DND-41 (cell line): ENCODE measurements at places on chromosomes 2 and 18.

- H3K27ac ChIP-seq: no peak overlapping the region
- DNase-seq: no peak
- H3K4me1 ChIP-seq: no peaks in the 10 kb centered on the region
- H3K4me3 ChIP-seq: no peak overlapping the region
- H3K36me3 ChIP-seq: no peaks in the 10 kb centered on the region
- no peaks in the 10 kb centered on the region for H3K27me3 ChIP-seq
Observed at GRCh38 chr18:78659057-78659456, 320.6 kb upstream of the SALL3 start.

DNA sequence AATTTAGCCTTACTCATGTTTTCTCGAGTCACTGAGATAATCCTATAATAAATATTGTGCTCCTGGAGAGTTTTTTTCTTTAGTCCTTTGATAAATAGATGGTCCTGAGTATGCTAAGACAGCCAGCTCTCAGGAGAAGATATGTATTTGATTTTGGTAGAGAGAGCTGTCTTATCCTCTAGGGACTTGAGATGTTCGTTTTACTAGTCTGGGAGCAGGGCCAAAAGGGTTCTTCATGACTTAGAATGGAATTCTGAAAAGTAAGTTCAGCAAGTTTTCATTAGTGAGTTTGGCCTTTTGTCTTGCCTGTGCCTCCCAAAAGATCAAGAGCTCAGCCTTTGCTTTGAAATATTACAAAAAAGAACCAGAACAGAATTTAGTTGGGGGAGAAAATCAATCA is 246.7 kb downstream of the BABAM2 start:
- no peaks in the 10 kb centered on the region for H3K27me3 ChIP-seq
- H3K36me3 ChIP-seq: peaks cover 6% of the 10 kb centered on the region; the same call in 1 of the 2 replicates
- DNase-seq: no peak

- no peaks in the 10 kb centered on the region for H3K27me3 ChIP-seq
- DNase-seq: no peak
- no peak overlapping the region for H3K27ac ChIP-seq
- no peak overlapping the region for H3K4me3 ChIP-seq
- H3K36me3 ChIP-seq: no peaks in the 10 kb centered on the region
- H3K4me1 ChIP-seq: peaks cover 3% of the 10 kb centered on the region; the same call in 1 of the 2 replicates
Observed at GRCh38 chr2:9797681-9798556, 45.4 kb upstream of the TAF1B start.

DNA sequence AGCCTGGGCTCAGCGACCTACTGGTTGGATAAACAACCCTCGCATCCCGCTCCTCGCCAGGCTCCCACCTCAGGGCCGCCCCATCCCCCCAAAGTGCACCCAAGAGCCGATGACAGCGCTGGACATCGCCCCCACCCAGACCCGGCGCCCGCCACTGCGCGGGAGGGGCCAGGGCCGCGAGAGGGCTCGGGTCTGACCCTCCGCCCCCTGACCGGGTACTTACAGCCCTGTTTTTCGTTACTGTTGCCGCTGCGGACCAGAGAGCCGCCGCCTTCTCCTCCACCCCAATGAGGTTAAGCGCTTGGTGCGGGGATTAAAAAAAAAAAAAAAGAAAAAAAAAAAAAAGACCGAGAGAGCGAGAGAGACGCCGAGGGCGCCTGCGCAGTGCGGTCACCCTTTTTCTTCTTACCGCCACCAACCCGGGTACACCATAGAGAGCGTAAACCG is at the start of gene CLASP1:
TSS of gene CLASP1 (minus strand) at position 314 of the 447 bp plus-strand sequence. CDS start 43,567 bp downstream, outside the sequence.
- H3K27ac ChIP-seq: peak within 1 kb of the TSS; percentile 100
- peaks cover 55% of the 10 kb centered on the region for H3K4me1 ChIP-seq
- H3K36me3 ChIP-seq: no peaks in the 10 kb centered on the region; the same call in 1 of the 2 replicates
- H3K4me3 ChIP-seq: peak within 1 kb of the TSS; percentile 59

GRCh38 chr2:157890969-157891642 is 15.0 kb upstream of the ACVR1 start:
- H3K4me3 ChIP-seq: no peak overlapping the region
- no peaks in the 10 kb centered on the region for H3K27me3 ChIP-seq
- H3K27ac ChIP-seq: no peak overlapping the region
- H3K36me3 ChIP-seq: no peaks in the 10 kb centered on the region
- H3K4me1 ChIP-seq: 0 out of 2 replicates have a peak, but pooled peaks cover 2% of the 10 kb centered on the region
- no peak for DNase-seq
